A549 treated with Hydrocortisone at 1 μM for 4 hours (cell line): ENCODE measurements at places on chromosomes 12 and 14. TPM values are rescaled to one million over a fixed set of nuclear protein-coding genes. Genes with fewer than 3 reads are reported as not detected.

PIWIL1 gene
- not detected in 5 replicates for total RNA-seq

KRT78 gene
- 0.07 to 0.45 TPM (median 0.25 TPM) in 4 of 5 replicates, not detected in the other for total RNA-seq

AKAP5 gene
- total RNA-seq, result 0.29 to 0.48 TPM (median 0.35 TPM) in 5 replicates

TTLL5 gene
- 11.5 to 14.8 TPM (median 12.6 TPM) in 5 replicates for total RNA-seq

STAC3 gene
- 0.18 to 0.36 TPM (median 0.30 TPM) in 5 replicates for total RNA-seq

LRR1 gene
- 45.4 to 49.8 TPM (median 47.0 TPM) in 5 replicates for total RNA-seq
